ENCODE measurements at places on chromosomes 5 and 9.

- DNase-seq: no peak
Measured at GRCh38 chr9:114668146-114668545, 10.5 kb upstream of the TEX53 start.

DNA sequence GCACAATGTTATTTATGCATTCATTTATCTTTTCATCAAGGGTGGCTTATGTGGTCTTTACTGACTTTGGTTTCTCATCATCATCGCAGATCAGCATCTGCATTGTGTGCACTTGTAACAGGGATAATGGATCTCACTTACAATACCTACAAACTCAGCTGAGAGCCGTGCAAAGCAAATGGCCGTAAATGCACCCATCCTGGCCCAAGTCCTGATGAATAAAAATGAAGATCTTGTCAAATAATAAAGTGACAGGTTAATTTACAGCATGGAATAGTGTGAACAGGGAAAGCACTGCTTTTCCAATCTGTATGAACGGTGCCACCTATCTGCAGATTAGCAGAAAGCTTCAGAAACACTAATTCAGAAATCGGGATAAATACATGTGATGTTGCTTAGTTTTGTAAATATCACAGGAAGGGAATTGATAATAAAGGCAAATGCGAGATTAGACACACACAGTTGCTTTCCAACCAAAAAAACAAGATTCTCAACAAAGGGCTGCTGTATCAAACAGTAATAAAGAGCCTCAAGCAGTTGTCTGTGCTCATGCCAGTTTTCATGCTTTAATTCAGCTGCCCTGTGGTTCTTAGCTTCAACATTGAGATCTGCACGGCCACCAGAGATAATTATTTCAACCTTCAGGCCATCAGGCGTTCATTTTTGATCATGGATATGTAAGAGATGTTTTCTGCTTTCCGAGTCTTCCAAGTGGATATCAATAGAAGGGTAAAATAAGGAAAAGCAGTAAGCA lies 153.4 kb upstream of the POU5F2 start:
- DNase-seq: peak; percentile 13

GRCh38 chr5:151075698-151076331 lies 5.0 kb downstream of the TNIP1 start:
- DNase-seq: no peak

DNA sequence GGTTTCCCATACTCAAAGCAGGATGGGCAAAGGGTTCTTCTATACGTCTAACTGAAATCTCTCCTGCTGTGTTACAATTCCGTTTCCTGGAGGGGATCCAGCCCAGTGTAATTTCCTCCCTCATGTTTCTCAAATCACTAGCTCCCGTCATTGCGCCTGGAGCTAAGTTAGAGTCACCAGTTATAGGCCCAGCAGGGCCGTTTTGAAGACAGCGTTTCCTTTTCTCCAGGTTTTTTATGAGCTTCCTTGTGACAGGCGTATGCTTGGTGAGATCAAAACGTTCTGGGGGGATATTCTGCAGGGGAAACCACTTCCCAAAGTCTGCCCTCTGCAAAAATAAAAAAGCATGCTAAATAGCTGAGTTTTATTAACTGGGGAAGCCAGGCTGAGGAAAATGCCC lies 53.0 kb upstream of the WWC1 start:
- DNase-seq: no peak

DNA sequence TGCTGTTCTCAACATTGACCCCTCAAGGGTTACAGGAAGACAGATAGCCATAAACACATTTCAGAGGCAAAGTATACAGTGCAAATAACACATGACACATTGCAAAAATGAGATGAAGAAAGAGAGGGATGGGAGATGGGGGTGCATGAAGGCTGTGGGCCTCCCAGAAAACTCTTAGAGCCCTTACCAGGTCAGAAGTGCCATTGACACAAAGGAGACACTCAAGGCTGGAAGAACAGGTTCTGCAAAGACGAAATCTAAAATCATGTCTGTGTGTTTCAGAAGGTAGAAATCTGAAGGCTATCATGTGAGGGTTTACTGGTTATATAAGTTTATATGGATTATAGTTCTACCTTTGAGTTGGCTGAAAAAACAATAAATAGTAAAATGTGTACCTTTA lies 318.8 kb downstream of the BNC2 start:
- no peak for DNase-seq

Data from OCI-M1 (cell line).